ENCODE measurements at places on chromosomes 6 and 20. TPM values are rescaled to one million over a fixed set of nuclear protein-coding genes. Genes with fewer than 3 reads are reported as not detected.

DNA sequence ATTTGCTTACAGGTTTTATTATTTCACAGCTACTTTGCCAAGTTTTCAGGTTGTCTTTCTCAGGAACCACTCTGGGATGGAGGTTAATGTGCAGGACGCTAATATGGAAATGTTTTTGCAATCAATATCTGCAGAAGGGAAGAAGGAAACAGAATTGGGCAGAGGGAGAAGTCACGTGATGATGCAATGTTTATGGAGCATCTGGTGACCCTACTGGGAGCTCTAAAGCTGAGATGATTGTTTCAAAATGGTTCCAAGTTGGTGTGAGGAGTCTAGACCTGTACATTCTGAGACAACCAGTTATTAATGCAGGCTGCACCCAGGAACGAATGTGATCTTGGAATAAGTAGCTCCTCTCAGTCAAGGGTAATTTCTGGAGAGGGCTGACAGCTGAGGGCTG lies 905.4 kb upstream of the FLRT3 start:
- no peak for DNase-seq

Gene DLK2
- polyA plus RNA-seq: 2.8 TPM

DNA sequence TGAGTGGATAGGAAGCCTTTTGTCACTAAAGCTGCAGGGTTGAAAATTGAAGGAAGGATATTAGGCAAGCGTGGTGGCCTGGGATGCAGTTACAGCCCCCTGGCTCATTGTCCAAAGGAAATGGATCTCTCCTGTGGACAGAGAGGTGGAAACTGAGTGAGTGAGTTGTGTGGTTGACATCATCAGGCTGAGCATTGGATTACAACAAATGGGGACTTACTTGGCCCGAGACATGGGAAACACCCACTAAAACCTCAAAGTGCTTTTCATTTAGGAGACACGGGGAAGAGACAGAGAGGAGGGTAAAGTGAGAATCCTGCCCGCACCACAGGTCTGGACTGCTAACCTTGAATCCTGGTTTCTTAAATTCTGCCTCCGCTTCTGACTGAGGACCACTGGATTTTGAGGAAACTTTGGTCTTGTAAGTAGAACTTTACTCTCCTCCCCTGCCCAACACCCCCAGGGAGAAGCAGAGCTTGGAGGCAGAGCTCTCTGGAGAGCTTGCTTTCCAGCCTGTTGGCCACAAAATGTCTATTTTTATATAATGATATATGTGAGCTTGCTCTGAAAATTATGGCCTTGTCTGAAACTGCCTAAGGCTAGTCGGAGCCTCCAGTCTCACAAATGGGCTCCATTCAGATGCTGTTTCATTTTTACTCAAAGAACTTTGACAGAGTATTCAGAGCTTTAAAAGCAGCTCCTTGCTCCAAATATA lies at the start of gene PKIG:
Gene PKIG, plus strand, starts transcription at position 269 of the 715 bp plus-strand sequence. CDS start 31,978 bp downstream, outside the sequence.
- DNase-seq: peak; percentile 83

GRCh38 chr6:95133578-95133977 lies 443.8 kb upstream of the MANEA start:
- no peak for DNase-seq

DNA sequence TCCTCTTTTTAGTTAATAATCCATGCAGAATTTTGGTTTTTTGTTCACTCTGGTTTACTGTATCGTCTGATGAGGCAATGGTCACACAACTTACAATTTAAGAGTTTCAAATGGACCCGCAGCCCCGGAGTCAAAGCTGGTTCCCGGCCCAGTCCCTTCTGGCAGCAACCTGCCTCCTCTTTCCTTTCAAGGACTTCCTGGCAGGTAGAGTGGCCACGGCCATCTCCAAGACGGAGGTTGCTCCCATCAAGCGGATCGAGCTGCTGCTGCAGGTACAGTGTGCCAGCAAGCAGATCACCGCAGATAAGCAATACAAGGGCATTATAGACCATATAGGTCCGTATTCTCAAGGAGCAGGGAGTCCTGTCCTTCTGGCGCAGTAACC lies 218.2 kb downstream of the GJA1 start:
- no peak for DNase-seq

DNA sequence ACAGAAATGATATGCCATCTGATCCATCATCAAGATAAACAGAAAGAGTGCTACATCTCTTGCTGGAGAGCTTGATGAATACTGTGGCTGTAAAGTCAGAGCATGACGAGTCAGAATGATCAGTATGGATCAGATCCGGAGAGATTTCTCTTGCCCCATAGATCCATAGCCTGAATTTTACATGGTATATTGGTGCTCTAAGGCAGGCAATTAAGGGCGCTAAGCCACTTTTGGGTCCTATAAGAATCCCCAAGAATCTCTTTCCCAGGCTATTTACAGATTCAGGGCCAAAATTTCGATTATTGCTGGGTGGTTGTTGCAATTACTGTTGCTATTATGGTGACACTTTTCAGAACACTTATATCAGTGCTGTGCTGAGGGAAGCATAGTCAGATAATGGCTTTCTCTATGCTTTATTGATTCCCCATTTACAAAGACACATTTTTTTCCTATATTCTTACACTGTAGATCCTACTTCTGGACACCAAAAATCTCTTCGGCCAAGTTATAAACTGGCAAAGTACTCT lies 94.4 kb downstream of the ADGRB3 start:
- no peak for DNase-seq

DNA sequence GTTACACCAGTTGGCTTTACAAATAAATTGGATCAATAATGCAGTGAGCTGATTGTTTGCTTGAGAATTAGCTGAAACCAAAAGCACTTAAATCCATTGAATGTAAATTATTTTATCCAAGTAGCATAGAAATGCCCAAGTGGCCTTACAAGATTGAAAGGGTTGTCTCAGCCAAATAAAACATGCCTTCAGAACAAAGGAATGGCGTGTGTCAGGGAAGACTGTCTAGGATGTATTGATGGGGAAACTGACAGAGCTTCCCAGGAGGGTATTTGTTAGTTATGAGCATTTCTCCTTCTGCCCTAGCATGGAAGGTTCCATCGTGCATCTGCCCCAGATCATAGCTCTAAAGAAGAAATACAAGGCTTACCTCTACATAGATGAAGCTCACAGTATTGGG lies 103.9 kb upstream of the ISM1 start:
- DNase-seq: no peak

Data from muscle of back (tissue), 13 donors.